BJ (cell line): ENCODE measurements at places on chromosomes 2 and 18. TPM values are rescaled to one million over a fixed set of nuclear protein-coding genes. Genes with fewer than 3 reads are reported as not detected.

Gene INHA
- 0.94 and 1.5 TPM in 2 replicates for polyA plus RNA-seq

Gene SNTG2
- polyA plus RNA-seq: 0.31 and 0.43 TPM in 2 replicates

DNA sequence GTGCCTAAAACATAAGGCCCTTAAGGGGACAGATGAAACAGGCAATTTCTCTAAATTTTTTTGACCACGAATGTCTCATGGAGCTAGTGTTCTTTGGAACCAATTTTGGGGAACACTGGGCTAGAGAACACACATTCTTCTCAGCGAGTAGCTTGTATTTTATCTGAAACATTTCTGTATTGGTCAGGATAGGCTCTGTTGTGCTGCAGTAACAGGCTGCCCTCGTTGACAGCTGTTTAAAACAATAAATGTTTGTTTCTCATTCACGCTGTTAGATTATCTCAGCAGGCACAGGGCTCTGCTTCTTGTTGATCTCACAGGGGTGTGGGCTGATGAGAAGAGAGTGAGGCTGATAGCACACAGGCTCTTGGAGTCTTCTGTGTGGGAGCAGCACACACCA lies 105.3 kb downstream of the SH3RF3 start:
- no peak for DNase-seq

DNA sequence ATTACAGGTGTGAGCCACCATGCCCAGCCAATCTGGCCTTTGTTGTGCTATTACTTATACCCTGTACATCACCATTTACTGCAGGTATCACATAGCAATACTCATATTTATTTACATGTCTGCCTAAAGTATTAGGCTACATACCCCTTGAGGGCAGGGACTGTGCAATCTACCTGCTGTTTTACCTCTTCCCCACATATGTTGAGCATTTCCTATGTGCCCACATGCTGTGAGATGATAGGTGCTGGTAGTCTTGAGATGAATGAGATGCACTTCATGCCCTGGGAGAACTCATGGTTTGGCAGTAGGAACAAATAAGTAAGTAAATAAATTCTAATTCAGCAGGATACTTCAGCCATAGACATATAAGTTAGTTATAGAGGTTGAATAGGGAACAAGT lies 59.2 kb downstream of the TTC39C start:
- no peak for DNase-seq

DNA sequence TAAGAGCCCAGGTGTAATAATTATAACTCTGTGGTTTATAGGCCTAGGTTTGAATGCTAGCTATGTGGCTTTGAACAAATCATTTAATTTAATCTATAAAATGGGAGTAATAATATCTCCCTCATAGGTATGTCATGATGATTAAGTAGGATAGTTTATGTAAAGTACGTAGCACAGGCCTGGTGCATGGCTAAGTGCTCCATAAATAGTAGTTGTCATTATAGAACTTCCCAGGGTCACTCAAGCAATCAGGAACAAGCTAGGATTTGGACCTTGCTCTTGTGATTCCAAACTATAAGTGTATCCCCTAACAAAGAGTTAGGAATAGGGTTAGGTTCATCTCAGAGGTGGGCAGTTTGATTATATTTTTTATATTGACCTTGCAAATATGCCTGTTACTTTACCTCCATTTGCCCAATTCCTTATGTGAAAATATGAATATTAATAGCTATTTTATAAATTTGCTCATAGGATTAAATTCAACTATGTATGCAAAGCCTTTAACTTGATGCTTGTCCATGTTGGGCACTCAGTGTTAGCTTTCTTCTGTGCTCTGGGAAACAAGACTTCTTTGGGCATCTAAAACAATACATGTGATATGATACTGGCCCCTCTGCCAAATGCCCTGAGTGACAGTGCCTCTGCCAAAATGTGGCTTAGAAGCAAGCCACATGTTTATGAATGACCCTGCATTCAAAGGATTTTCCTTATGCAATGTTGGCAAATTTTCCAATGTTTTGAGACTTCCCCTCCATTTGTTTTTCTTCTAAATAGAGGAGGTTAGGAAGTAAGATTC lies 353.6 kb downstream of the KIAA1328 start:
- DNase-seq: no peak

- DNase-seq: no peak
Observed at GRCh38 chr2:173520918-173521317, 166.2 kb downstream of the CDCA7 start.

GRCh38 chr2:209614690-209615369 lies 156.8 kb upstream of the UNC80 start:
- DNase-seq: no peak

Gene NDUFV2
- polyA plus RNA-seq: 70.0 and 124 TPM in 2 replicates

GRCh38 chr2:206824087-206824618 lies 58.7 kb downstream of the FASTKD2 start:
- no peak for DNase-seq

Gene SLC11A1
- 0.05 and 0.23 TPM in 2 replicates for polyA plus RNA-seq

DNA sequence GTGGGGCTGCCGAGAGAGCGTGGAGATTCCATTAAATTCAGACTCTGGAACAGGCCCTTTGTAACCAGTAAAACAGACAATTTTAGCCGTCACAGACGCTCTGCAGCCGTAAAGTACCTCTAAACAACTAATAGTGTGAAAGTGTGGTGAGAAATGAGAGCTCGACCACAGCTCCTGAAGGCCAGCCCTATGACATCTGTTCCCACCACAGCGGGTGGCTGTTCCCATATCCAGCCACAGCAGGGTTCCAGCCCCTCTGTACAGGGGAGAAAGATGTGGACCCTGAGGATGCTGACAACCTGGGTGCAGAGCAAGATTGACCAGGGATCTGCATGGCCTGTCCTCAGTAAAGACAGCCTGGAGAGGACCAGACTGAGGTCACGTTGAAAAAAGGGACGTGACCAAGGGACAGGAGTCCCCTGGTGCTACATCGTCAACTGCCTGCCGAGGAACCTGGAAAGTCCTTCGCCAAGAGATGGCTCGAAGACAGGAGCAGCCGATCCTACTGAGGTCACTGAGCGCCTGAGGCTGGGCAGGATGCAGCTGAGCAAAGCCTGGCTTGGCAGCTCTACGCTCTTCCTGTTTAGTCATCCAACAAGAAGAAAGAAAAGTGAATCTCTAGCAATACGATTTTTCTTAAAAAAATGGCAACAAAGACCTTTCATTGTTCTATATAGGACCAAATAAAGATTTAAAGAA lies 831.7 kb downstream of the RNF144A start:
- no peak for DNase-seq

DNA sequence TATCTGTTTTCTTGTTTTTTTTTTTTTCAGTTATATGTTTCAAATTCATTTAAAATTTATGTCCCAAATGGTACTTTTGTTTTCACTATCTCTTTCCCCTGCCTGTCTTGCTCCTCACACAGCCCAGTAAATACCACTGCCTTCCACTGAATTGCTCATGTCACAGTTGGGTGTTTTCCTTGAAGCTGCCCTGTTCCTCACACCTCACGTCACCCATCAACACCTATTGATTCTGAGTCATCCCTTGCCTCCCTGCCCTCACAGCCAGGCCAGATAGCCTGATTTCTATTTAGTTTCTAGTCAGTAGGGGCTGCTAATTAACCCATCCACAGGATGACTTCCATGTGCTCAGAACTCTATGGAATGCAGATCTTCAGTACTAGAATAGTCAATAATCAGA lies 25.3 kb downstream of the FSHR start:
- DNase-seq: no peak

GRCh38 chr2:36553683-36554082 lies 44.3 kb downstream of the FEZ2 start:
- no peak for DNase-seq

DNA sequence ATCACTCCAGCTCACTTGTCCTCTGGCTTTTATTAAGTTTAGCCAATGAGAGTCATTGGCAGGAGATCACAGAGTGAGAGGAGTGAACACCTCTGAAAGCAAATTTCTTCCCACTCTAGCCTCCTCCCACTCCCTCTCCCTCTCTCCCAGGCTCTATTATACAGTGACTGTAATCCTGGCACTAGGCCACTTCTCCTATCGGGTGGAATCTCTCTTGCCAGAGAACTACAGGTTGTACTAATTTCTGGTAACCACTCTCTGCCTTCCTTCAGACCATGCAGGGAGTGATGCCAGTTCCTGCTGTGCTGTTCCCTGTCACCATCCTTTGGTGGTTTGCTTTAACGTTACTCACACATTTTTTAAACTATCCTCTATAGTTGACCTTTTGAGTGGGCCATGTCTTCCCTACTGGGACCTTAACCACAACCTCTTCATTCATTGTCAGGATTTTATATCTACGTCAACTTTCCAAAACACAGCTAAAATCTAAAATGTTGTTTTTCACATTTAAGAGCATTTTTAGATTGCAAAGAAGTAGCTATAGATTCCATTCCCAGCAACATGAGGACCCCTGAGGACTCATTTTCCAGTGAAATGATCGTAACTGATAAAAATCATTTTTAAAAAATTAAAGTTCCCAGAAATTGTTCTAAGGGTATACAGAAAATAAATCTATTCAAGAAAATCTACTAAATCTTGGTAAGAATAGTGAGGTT lies 217.1 kb downstream of the MREG start:
- DNase-seq: no peak

Gene PROM2
- 0.32 and 0.50 TPM in 2 replicates for polyA plus RNA-seq

- DNase-seq: no peak
Observed at GRCh38 chr18:79816981-79817606, 19.4 kb downstream of the KCNG2 start.

Gene INO80B
- 5.6 and 6.4 TPM in 2 replicates for polyA plus RNA-seq

- no peak for DNase-seq
Observed at GRCh38 chr2:4931721-4932365, 760.3 kb upstream of the SOX11 start.

Gene KCNG3
- polyA plus RNA-seq: not detected in 2 replicates

Gene CDK5R2
- polyA plus RNA-seq: 0.02 TPM in 1 of 2 replicates, not detected in the other

Gene KCNS3
- polyA plus RNA-seq: 4.3 and 4.9 TPM in 2 replicates

DNA sequence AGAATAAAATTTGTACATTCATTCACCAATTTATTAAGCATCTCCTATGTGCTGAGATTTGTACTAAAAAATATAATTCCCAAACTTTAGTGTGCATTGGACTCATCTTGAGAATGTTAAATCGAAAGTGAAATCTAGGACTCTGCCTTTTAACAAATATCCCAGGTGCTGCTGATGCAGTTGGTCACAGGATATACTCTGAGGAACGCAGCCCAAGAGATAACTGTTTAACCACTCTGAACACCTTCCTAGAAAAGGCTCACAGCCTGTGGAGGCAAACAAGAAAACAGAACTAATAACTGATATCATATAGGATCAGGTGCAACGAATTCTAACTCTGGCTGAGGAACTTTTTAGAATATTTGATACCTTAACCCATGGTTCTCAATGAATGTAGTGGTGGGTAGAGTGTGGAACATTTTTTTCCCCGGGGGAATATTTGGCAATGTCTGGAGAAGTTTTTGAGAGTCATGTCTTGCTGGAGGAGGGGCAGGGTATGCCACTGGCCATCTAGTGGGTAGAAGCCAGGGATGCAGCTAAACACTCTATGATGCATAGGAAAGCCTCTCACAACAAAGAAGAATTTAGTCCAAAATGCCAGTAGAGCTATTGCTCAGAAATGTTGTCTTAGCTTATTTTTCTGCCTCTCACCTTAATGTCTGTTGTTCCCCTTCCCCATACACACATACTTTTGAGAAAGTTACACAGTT lies 96.5 kb downstream of the EHBP1 start:
- DNase-seq: no peak

GRCh38 chr2:137829251-137829650 lies 135.0 kb upstream of the HNMT start:
- no peak for DNase-seq

- no peak for DNase-seq
Observed at GRCh38 chr2:101779656-101780055, 82.1 kb downstream of the MAP4K4 start.

- DNase-seq: no peak
Observed at GRCh38 chr2:45004562-45005191, 4.6 kb downstream of the SIX2 start.

DNA sequence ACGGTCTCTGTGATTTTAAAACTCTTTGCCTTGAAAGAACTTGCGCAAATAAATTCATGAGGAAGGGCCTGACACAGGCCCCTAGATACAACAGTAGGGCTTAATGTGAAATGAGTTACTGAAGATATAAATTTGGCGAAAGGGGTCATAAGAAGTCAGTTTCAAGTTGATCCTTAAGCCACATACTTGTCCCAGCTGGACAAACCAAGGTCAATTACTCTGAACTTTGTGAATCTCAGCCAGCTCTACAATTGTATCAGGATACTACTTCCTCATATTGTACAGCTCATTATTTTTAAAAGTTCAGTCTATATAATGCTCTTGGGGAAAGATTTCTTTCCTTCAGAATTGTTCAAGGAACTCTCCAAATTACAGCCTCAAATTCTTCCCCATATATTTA lies 432.8 kb downstream of the METTL4 start:
- DNase-seq: no peak

DNA sequence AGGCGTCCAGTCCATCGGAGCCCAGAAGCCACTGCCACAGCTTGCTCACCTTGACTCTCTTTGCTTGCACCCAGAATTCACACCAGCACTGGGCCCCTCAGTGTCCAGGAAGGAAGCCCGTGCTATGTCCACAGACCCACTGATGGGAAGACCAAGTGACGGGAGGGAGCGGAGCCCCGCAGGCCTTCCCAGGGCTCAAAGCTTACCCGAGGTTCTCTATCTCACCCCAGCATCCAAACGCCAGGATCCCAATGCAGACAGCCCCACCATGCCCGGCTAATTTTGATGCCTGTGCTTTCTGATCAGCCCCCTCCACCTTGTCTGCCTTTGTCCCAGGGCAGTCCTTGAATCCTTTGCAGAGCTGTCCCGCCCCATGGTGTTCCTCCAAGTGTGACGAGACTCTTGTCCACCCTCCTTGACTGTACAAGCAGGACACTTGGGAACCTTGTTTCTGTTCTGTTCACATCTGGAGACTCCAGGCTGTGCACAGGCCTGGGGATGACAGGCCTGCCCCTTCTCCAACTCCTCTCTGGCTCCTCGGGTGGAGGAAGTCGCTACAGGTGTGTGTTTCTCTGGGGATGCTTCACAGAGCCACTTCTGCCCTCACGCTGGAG lies 12.0 kb downstream of the NPPC start:
- DNase-seq: no peak

Gene HMSD
- polyA plus RNA-seq: 0.26 and 0.39 TPM in 2 replicates

DNA sequence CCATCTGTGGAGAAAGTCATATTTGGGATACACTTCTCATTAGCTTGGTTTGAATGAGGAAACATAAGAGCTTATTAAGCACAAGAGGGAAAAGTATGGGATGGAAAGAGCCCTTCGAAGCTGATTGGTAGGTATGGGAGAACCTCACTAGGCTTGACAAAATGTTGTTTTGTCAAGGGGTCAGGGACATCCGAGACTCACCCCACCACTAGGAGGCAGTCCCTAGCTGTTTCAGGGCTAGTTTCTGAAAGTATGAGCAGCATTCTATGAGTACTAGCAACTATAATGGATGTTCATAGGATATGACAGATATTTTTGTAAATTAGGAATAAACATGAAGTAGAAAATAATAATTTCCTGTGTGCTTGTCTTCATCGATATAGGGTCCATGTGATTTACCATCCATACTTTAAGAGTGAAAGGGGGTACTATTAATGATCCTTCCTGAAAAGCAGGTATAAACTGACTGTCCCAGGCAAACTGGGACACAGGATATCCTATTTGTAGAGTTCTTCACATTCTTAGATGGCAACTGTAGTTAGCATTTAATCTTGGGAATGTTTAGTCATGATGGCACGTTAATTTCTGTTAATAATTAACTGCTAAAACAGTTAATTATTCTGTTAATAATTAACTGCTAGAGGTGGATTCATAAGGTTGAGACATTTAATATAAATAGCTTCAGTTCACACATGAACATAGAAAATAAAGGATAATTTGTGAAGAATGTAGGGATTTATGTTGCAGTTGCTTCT lies 28.4 kb downstream of the OTX1 start:
- DNase-seq: no peak

Gene TRABD2A
- 3.0 and 3.8 TPM in 2 replicates for polyA plus RNA-seq
